A172 (cell line): ENCODE measurements at places on chromosomes 2 and 18. TPM values are rescaled to one million over a fixed set of nuclear protein-coding genes. Genes with fewer than 3 reads are reported as not detected.
A peak's percentile ranks its signal among the peaks of the same experiment; 100 is the strongest.

DNA sequence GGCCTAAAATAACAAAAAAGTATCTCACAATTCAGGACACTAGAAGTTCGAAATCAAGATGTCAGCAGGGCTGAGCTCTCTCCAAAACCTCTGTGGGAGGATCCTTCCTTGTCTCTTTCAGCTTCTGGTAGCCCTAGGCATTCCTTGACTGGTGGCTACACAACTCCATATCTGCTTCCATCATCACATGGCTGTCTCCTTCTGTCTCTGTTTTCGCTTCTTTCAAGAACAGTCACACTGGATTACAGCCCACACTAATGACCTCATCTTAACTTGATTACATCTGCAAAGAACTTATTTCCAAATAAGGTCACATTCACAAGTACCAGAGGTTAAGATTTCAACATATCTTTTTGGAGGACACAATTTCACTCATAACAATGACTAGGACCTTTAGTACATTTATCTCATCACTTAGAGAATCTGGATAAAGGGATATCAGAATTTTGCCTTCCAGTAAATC, 275.2 kb downstream of the IRS1 start:
- DNase-seq: peak; percentile 27

GRCh38 chr18:47149457-47150028, 757 bp downstream of the HDHD2 start:
- DNase-seq: no peak

SRBD1 gene
- 24.7 and 28.2 TPM in 2 replicates for total RNA-seq

DNA sequence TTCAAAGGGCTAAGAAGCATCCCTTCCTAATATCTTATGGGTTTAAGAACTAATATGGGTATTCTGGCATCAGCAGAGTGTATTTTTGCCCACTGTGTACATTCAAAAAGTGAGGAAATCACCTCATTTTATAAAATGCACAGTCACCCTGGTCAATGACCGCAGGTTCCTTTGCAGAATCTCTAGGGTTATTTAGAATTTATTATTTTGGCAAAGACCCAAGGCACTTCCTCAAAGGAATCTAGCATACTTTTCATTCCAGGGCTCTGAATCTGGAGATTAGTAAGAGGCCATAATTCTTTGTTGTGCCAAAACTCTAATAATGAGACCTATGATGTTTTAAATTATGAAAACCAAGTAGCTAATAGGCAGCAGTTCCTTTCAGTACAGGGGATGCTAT, 27.2 kb upstream of the CDH2 start:
- DNase-seq: peak; percentile 96

DNA sequence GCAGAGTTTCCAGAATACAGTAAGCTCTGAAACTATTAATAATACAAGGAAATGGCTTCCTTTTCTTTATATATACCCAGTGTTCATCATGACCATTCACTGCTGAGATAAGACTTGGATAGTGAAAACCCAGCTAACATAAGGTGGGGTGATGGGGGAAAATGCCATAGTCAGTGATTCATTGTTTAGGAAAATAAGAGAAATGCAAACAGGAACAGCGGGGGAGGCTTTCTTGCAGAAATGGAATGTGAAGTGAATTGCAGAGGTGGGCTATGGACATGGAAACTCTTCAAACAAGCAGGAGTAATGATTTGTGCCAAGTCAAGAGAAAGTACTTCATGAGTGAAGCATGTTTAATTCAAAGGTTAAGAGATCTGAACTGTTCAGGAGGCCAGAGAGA, 519.4 kb downstream of the TDRD15 start:
- DNase-seq: no peak

BOLL gene
- total RNA-seq: not detected in 2 replicates

THOC1 gene
- 39.6 and 52.6 TPM in 2 replicates for total RNA-seq

NOSTRIN gene
- 1.6 TPM in 1 of 2 replicates, not detected in the other for total RNA-seq

NT5DC4 gene
- 0.26 TPM in 1 of 2 replicates, not detected in the other for total RNA-seq

GRCh38 chr2:27091746-27092695, 5.4 kb downstream of the KHK start:
- no peak for DNase-seq

GRCh38 chr2:37625796-37626571, 45.5 kb downstream of the CDC42EP3 start:
- peak; percentile 60 for DNase-seq

- no peak for DNase-seq
Observed at GRCh38 chr18:6816154-6816553, 86.6 kb downstream of the ARHGAP28 start.

- no peak for DNase-seq
Observed at GRCh38 chr2:126784621-126785020, 114.1 kb upstream of the TEX51 start.

ERFE gene
- total RNA-seq: 25.3 and 31.3 TPM in 2 replicates

RNU2-63P gene
- not detected in 2 replicates for total RNA-seq

GRCh38 chr2:47038656-47039488, 116.2 kb downstream of the STPG4 start:
- DNase-seq: peak; percentile 77

- DNase-seq: no peak
Observed at GRCh38 chr18:424668-425067, 75.8 kb downstream of the COLEC12 start.

SCN7A gene
- 0.02 TPM in 1 of 2 replicates, not detected in the other for total RNA-seq

- no peak for DNase-seq
Observed at GRCh38 chr2:219946021-219946420, 318.6 kb downstream of the SLC4A3 start.

ESCO1 gene
- total RNA-seq: 21.4 and 29.2 TPM in 2 replicates

DNA sequence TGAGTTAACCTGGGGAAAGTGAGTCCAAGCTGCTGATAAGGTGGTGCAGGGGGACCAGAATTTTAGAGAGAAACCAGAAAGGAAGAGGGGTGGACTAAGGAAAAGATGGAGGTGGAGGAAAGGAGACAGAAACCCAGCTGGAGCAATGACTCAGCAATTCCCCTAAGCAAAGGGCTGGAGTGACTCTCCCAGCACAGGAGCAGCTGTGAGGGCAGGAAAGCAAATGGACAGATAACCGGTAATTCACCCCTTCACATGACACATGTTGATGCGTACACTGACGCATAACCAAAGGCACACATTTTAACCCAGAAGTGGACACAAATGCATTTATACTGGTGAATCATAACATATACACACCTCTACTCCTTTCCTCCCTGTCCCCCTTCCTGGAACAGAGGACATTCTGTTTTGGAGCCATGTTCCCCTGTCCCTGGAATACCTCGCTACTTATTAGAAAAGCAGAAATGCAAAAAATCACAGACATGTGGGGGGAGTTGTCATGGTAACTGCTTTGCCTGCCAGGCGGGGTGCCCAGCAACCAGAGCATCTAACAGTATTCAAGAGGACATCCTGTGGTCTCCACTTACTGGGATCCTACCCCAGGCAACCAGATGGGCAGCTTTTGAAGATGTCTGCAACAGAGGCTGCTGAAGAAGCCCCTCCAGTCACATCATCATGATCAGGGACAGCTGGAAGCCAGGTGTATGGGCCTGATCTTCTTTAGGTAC, 4.7 kb downstream of the CDK5R2 start:
- DNase-seq: peak; percentile 96

GRCh38 chr2:69097891-69098655, 85.1 kb downstream of the ANTXR1 start:
- DNase-seq: no peak

- no peak for DNase-seq
Observed at GRCh38 chr2:27863146-27863545, 27.0 kb downstream of the RBKS start.

GRCh38 chr2:240178564-240178963, 38.1 kb upstream of the OTOS start:
- no peak for DNase-seq

GRCh38 chr18:23321996-23322395, 131.1 kb upstream of the RIOK3 start:
- no peak for DNase-seq

SERPINB3 gene
- not detected in 2 replicates for total RNA-seq

DNA sequence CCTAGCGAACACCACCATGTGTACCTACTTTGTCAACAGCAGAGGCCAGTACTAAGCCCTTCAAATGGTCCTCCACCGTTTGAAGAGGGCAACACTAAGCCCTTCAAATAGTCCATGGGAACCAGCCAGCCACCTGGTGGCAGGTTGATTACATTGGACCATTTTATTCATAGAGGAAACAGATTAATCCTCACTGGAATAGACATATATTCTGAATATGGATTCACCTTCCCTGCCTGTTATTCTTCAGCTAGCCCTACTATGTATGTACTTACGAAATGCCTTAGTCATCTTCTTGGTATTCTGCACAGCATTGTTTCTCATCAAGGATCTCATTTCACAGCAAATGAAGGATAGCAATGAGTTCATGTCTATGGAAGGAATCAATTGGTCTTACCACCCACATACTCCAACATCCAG, 10.0 kb upstream of the ZNF396 start:
- no peak for DNase-seq

- DNase-seq: no peak
Observed at GRCh38 chr2:68452158-68452900, 14.8 kb downstream of the FBXO48 start.
